ENCODE measurements at places on chromosomes 7 and 10. TPM values are rescaled to one million over a fixed set of nuclear protein-coding genes. Genes with fewer than 3 reads are reported as not detected.

- DNase-seq = no peak
Measured at GRCh38 chr7:128124786-128125185, 93.5 kb upstream of the LRRC4 start.

- DNase-seq = no peak
Measured at GRCh38 chr7:92569137-92569536, 21.1 kb downstream of the FAM133B start.

DNA sequence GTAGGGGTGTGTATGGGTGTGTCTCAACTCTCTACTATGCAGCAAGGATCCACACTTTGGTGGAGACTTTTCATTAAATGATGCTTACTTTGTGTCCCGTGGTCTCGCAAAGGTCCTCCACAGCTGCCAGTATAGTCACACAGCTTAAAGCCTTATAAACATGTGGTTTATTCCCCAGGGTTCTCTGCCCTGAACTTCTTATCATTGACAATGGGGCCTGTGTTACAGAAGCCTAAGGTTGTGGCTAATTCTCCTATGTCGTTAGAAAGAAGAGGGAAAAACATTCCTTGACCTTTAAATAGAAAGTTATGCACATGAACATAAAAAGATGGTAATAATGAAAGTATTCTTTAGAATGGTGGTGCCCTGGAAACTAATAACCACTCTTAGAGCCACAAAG is 201.4 kb downstream of the INHBA start:
- no peak for DNase-seq

- DNase-seq = no peak
Measured at GRCh38 chr10:21363092-21363730, 162.3 kb downstream of the SKIDA1 start.

- no peak for DNase-seq
Measured at GRCh38 chr10:126062131-126063032, 166.0 kb downstream of the FANK1 start.

- DNase-seq = no peak
Measured at GRCh38 chr10:51162002-51162401, 87.7 kb downstream of the PRKG1 start.

DNA sequence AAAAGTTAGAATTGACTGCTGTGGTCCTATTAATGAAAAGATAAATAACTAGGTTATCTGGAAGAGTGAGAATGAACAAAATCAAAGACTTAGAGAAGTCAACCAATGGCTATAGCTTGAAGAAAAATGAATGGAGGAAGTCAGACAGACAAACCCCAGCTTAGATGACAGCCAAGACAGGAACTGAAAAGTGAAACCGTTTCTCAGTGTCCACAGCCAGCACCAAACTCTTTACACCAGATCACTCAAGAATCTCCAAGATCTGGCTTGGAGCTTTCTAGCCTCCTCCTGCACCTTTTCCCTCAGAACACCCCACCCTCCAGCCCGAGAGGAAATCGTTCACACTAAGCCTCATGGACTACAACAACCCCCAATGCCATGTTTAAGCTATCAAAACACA is 167.0 kb downstream of the SFMBT2 start:
- no peak for DNase-seq

DNA sequence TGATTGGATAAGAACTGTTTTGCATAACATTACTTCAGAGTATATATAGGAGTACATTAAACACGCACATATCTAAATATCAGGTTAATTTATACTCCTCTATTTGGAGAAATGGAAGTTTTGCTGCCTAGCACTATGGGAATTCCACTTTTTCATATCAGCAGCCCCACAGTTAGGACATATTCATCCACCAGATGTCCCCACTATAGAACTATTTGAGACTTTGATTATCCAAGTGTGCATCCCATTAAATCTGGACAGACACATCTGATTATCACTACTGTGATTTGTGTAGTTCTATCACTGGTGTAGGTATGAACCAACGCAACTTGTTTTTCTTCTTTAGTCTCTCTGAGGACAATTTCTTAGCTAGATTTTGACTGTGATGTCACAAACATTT is 345.7 kb downstream of the THSD7A start:
- DNase-seq = no peak

- no peak for DNase-seq
Measured at GRCh38 chr10:131944976-131945695, 36.6 kb downstream of the BNIP3 start.

DNA sequence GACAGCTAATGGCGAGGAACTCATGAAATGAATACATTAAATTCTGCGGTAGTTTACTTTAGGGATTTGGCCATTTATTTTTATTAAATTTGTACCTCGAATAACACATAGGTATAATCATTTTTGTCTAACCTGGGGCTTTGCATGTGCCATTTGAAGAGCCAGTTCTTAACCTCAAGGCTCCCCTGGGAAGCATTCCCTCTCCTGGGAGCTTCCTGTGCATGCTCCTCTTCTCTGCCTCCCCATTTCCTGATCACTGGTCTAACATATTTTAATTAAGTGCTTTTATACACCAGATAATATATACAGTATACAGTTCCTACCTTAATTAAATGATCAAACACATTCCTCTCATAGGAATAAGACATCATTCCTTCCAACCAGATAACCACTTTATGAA is 183.9 kb upstream of the FZD1 start:
- DNase-seq = no peak

GRCh38 chr10:64507651-64508028 is 986.4 kb downstream of the REEP3 start:
- no peak for DNase-seq

GRCh38 chr10:117476716-117477115 is 65.8 kb upstream of the EMX2 start:
- DNase-seq = no peak

- no peak for DNase-seq
Measured at GRCh38 chr10:29703271-29703670, 68.5 kb upstream of the SVIL start.

DNA sequence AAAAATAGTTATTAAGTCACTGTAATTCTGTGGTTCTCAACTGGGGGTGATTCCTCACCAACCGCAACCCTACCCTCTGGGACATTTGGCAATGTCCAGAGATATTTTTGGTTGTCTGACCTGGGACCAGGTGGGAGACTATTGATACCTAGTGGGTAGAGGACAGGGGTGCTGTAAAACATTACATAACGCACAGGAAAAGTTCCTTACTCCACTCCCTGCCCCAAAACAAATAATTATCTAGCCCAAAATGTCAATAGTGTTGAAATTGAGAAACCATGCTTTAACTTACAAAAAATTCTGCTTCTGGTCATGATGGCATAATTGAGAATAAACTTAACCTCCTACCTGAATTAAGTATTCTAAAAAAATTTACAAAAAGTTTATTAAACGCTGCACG is 177.7 kb upstream of the FEZF1 start:
- no peak for DNase-seq

- DNase-seq = no peak
Measured at GRCh38 chr10:77516575-77516974, 121.0 kb downstream of the KCNMA1 start.

DNA sequence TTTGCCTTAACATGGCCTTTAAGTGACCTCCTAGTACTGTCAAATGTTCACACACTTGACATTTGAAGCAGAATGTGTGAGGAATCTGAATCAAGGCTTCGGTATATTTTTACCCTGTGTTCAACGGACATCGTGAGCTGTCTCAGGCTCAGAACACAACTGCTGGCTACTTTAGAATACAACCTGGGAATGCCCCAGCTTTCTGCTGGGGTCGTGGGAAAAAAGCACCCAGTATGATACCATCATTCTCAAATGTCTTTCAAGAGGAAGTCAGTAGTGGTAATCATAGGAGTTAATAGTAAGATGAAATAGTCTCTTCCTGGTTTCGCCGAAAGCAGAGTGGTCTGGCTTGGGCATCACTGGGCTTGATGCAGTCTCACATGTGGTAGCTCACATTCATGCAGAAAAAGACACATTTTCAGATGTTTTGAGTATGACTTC is 67.2 kb downstream of the CREB5 start:
- no peak for DNase-seq

The SMO gene
- total RNA-seq = 0.33 TPM

The DENND2A gene
- not detected for total RNA-seq

The MYH16 gene
- not detected for total RNA-seq

The GPR15LG gene
- not detected for total RNA-seq

The CHAT gene
- not detected for total RNA-seq

The SLC18A2 gene
- total RNA-seq = not detected
